ENCODE measurements at places on chromosomes 2 and 18.

DNA sequence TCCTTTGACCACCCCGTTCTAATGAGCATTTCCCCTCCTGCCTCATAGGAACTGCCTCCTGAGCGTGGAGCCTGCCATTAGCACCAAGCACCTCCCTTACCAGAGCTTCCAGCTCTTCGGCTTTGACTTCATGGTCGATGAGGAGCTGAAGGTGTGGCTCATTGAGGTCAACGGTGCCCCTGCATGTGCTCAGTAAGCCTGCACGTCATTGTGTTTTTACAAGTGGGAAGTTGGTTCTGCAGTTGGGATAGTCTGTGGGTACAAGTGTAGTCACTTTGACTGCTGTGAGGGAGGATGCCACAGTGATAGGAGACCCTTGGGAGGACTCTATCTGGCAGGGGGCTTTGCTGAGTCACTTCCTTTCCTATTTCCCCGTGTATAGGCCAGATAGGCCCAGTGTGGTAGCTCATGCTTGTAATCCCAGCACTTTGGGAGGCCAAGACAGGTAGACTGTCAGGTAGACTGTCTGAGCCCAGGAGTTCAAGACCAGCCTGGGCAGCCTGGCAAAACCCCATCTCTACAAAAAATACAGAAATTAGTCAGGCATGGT lies 22.0 kb upstream of the POLR1B start:
- DNase-seq = no peak

DNA sequence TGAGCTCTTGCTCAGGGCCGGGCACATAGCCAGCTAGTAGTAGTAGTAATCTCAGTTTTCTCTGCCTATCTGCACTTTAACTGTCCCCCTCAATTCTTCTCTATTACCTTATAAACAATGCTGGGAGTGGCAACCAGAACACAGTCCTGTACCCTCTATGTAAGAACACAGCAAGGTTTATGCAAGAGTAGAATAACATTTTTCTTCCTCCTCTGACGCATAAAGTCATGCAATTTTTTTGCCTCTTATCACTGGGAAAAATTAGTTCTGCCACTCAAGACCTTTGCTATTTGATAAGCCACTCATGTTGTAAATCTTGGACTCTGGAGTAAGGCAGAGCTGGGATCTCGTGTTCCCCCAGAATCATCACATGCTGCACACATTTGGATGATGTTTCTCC lies 200.7 kb upstream of the SOX11 start:
- DNase-seq = no peak

GRCh38 chr18:78213361-78213994 lies 766.1 kb upstream of the SALL3 start:
- DNase-seq = no peak

- no peak for DNase-seq
Observed at GRCh38 chr2:146131785-146132184, 1611.9 kb upstream of the ZEB2 start.

DNA sequence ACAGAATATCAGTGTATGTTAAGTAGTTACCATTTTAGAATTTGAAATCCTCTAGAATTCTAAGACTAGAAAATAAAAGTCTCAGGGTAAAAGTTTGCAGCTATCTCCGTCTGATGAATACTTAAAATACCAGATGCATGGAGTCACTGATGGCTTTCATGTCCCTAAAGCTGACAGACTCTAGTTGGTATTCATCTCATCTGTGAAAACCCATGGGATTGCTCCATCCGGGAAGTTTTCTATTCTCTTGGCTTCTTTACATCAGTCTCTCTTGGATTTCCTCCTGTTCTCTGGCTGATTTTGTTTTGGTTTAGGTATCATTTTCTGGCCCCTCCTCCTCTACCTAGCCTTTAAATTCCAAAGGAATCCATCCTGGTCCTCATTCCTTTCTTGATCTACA lies 465.6 kb upstream of the POU3F3 start:
- no peak for DNase-seq

- no peak for DNase-seq
Observed at GRCh38 chr18:60246606-60247005, 126.0 kb downstream of the MC4R start.

- no peak for DNase-seq
Observed at GRCh38 chr2:42408009-42408408, 47.0 kb upstream of the COX7A2L start.

- no peak for DNase-seq
Observed at GRCh38 chr2:189876271-189876670, 92.0 kb downstream of the PMS1 start.

- no peak for DNase-seq
Observed at GRCh38 chr2:129760669-129761068, 218.8 kb upstream of the RAB6C start.

GRCh38 chr2:51027968-51028367 lies 4.0 kb downstream of the NRXN1 start:
- DNase-seq = no peak

DNA sequence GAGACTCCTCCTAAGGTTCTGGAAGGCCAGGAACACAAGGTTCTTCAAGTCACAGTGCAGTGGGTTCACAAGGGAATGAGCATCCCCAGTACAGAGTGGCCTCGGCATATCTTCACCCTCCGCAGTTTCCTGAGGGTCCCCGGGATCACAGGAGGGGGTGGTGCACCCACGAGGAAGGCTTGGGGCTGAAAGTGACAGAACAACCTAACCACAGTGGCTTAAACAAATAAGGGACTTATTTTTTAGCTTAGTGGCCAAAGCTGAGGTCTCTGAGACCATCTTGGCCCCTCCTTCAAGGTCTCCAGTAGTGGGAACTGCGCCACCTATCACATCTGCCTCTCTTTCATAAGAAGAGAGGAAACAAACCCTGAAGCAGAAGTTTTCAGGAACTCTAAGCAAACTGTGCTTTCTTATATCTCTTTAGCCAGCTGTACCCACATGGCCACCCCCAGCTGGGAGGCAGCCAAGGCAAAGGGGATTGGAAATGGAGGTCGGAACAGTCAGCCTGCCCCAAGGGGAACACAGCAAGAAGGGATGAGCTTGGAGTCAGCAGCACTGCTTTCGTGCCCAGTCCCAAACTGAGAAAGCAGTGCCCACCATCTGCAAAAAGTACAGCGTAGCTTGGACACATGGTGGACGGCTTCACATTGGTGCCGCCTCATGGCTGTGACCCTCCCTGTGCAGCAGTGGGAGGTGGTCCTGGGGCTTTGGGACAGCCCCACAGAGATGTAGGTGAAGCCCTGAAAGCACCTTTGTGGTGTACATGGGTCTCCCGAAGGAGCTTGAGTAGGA lies 260.0 kb upstream of the ID2 start:
- DNase-seq = no peak

DNA sequence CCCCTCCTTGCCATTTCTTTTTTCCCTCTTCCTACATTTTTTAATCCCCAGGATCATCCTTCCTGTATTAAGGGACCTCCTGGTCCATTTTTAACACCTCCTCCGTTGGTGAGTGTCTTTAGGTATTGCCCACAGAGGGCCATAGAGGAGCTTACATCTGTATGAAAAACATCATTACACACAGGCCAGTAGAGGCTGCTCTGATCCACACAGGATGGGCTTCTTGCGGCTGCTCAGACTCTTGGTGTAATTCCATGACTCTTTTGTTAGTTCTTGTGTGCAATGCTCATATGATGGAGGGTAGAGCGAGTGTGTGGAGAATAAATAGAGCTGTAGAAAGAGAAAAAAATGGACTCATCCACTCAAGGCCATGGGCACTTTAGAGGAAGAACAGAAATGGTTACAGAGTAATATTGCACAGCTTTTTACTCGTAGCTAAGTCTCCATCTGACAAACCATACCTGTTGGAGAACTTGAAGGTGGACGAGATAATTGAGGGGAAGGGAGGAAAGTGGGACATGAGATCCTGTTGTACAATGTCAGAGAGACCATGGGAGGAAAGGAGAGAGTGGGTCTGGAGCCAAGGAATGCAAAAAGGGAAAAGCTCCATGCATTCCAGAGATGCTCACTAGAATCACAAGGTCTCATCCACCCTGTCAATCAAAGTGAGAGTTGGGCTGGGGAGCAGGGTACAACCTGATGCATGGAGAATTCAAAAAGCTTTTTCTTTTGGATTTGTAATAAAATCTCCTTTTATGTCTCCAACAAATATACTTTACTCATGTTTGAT lies 129.7 kb upstream of the TNP1 start:
- no peak for DNase-seq

DNA sequence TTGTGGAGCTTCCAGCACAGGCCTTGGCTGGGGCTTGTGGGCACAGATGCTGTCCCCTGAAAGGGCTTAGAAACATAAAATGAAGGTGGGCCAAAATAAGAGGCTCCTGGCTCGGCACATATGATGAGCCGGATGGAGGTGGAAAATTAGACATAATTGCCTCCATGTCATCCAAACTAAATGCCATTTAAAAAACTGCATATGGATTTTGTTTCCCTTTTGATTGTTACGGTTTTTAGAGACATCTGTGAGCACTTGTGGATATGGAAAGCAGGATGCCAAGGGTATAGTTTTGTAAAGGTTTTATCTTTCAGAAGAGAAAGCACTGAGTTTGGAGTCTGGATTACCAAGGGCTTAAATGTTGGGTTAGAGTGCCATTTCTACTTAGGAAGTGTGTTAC lies 498.3 kb downstream of the RIT2 start:
- DNase-seq = no peak

- DNase-seq = no peak
Observed at GRCh38 chr18:50830544-50830943, 10.7 kb upstream of the MRO start.

DNA sequence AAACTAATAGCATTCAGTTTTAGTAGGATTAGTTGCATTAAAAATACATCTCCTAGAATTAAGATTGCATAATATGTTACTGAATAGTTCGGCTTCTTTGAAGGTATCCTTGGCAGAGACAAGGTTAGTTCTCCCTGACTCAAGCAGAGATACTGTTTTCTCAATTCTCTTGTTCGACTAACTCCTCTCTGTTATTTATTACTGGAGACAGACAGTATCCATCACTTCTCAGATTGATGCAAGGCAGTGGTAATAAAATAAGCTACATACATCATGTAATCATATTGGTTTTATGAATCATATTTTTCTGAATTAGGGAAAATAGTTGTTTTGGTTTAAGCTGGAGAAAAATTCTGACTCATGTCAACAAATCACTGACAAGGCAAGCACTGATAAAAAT lies 134.8 kb downstream of the SLC8A1 start:
- no peak for DNase-seq

GRCh38 chr2:184322615-184323014 lies 275.7 kb upstream of the ZNF804A start:
- no peak for DNase-seq

DNA sequence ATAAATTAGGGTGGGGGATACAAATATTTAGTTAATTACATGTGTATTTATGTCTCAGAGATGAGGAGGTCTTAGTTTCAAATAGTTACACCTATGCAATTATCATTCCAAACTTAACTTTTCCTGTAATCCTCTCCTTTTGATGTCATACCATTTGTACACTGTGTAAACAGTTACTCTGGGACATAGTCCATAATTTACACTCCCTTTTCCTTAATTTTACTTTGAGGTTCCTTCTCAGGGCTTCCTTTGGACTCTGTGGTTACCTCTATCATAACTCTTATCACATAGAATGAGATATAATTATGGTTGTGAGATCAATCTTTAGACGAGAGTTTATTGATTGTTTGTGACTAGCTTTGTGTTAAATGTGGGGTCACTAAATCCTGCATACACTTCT lies 84.4 kb downstream of the DPP10 start:
- DNase-seq = no peak

- DNase-seq = no peak
Observed at GRCh38 chr2:200359552-200359951, 53.1 kb downstream of the SPATS2L start.

- no peak for DNase-seq
Observed at GRCh38 chr2:134681201-134681600, 37.6 kb downstream of the TMEM163 start.

- DNase-seq = no peak
Observed at GRCh38 chr2:20071397-20072383, 20.3 kb upstream of the LAPTM4A start.

GRCh38 chr2:1567556-1568344 lies 154.5 kb downstream of the TPO start:
- DNase-seq = no peak

DNA sequence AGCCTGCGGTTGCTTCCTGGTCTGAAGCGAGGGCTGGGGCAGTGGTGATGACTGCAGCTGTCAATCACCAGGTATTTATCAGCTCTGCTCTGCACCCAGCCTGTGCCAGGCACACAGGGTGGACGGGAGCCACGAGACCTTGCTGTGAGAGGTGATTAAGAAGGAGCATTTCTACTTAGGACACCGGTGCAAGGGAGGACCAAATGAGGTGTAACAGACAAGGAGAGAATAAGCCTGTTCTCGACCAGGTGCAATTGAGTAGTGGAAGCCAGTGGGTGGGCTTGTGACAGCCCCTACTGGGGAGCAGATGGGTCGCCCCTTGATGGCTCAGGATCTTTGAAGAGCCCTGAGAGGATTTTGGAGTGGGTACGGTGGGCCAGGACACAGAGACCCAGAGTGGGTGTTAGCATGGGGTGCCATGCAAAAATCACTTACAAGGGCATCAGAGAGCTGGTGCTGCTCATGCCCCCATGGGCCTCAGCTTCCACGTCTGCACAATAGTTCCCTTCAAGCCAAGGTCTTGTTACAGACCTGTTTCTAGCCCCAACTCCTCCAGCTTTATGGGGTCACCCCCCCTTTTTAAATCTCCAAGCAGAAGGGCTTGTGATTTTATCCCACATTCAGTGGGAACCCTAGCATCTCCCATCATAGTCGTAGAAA lies 24.6 kb downstream of the GPR55 start:
- no peak for DNase-seq

GRCh38 chr2:98281607-98282006 lies 64.6 kb upstream of the CNGA3 start:
- DNase-seq = no peak

- DNase-seq = peak; percentile 51
Observed at GRCh38 chr2:96267159-96267971, 1.3 kb downstream of the CIAO1 start.

GRCh38 chr18:78364388-78364960 lies 615.1 kb upstream of the SALL3 start:
- no peak for DNase-seq

DNA sequence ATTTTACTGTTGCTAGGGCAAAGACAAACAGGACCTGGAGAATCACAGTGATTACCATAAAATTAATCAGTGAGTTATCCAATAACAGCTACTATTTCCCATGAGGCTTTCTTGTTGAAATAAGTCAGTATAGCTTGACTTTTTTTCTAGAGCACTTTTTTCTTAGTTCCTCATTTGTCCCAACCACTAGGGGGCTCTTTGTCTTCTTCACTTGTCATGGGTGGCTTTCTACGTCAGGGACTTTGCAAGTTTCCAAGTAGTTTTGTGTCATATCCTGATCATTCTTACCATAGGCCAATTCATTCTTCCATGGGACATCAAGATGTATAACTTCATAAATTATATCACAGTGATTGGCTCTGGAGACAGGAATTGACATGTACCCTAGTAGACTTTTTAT lies 1019.6 kb upstream of the PIK3C3 start:
- no peak for DNase-seq

DNA sequence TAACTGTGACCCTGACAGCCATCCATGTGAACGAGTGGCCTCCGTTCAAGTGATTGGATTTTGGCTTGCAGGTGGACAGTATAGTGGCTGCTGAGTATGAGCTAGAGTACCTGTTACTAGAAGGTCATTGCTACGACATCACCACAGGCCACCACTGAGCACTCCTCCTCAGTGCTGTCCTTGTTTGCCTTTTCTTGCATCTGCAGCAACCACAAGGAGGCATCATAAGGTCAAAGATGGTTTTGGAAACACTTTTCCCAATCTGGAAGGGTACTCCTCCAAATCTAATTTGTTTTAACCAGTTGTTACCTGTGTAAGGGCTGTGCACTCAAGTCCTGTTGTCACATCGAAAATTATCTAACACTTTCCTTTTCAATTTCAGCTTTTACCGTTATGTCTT lies 81.2 kb downstream of the UGGT1 start:
- DNase-seq = no peak
